ENCODE measurements at places on chromosomes 1 and 21. TPM values are rescaled to one million over a fixed set of nuclear protein-coding genes. Genes with fewer than 3 reads are reported as not detected.

The SLAMF9 gene
- polyA plus RNA-seq, result not detected

The NHLH2 gene
- polyA plus RNA-seq, result not detected

The FLG2 gene
- not detected for polyA plus RNA-seq

The HAPLN2 gene
- polyA plus RNA-seq, result 3.0 TPM

The BRINP2 gene
- 0.22 TPM for polyA plus RNA-seq

The LCE1D gene
- polyA plus RNA-seq, result not detected

The AMY1A gene
- not detected for polyA plus RNA-seq

The RAB25 gene
- polyA plus RNA-seq, result not detected

The FMN2 gene
- not detected for polyA plus RNA-seq

The GNAT2 gene
- polyA plus RNA-seq, result 0.04 TPM

The ARL8A gene
- polyA plus RNA-seq, result 21.5 TPM

The MATN1 gene
- polyA plus RNA-seq, result not detected

The FAM78B gene
- 1.4 TPM for polyA plus RNA-seq

The RNU1-4 gene
- polyA plus RNA-seq, result not detected

The PDZK1 gene
- polyA plus RNA-seq, result 0.44 TPM

The IQCC gene
- polyA plus RNA-seq, result 0.87 TPM

The FALEC gene
- not detected for polyA plus RNA-seq

The ZNF326 gene
- 7.6 TPM for polyA plus RNA-seq
